ENCODE measurements at places on chromosomes 11 and 22. TPM values are rescaled to one million over a fixed set of nuclear protein-coding genes. Genes with fewer than 3 reads are reported as not detected.

- H3K27ac ChIP-seq = no peak overlapping the region
- no peaks in the 10 kb centered on the region for H3K4me1 ChIP-seq
- no peaks in the 10 kb centered on the region for H3K36me3 ChIP-seq
- DNase-seq = no peak
- no peak overlapping the region for H3K4me3 ChIP-seq
These were observed 182.7 kb downstream of the BLID start for GRCh38 chr11:121933294-121933693.

- H3K27me3 ChIP-seq = no peaks in the 10 kb centered on the region
- H3K4me1 ChIP-seq = peaks cover 22% of the 10 kb centered on the region
- no peak overlapping the region for H3K27ac ChIP-seq
- no peaks in the 10 kb centered on the region for H3K36me3 ChIP-seq
These were observed 25.5 kb downstream of the PTPRJ start for GRCh38 chr11:48005831-48006270.

- DNase-seq = no peak
- H3K27me3 ChIP-seq = peaks cover 63% of the 10 kb centered on the region
- no peaks in the 10 kb centered on the region for H3K36me3 ChIP-seq
- H3K4me1 ChIP-seq = no peaks in the 10 kb centered on the region
- H3K27ac ChIP-seq = no peak overlapping the region
- no peak overlapping the region for H3K4me3 ChIP-seq
These were observed 283.5 kb downstream of the TTC28 start for GRCh38 chr22:28395920-28396753.

DNA sequence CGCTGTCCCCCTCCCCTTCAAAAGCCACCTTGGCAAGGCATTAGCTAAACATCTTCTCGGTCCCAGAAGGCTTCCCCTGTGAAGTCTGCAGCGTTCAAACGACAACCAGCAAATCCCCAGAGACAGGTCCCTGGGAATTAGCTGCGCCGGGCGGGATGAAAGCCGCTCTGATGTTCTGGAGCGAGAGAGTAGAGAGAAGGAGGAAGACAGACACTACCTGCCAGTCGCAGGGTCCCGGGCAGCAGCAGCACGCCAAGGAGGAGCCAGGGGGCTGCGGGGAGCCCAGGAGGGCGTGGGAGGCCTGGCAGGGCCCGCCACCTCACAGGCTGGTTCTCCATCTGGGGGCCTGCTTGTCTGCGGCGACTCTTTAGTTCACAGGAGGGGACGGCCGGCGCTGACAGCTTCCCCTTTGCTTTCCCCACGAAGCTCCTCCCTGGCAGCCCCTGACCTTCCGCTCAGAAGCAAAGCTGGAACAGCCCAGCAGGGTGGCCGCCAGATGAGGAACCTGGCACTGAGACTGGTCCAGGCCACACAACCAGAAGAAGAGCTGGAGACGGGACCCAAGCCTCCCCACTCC, at the start of gene NFAM1:
Gene NFAM1 (minus strand): TSS at position 384 of the 577 bp plus-strand sequence. CDS start 46 bp downstream, at position 338.
- H3K27ac ChIP-seq = no peak within 1 kb of the TSS
- no peak for DNase-seq
- no peaks in the 10 kb centered on the region for H3K36me3 ChIP-seq
- H3K27me3 ChIP-seq = no peaks in the 10 kb centered on the region

GRCh38 chr11:107566569-107566968, 1.0 kb upstream of the ALKBH8 start:
- H3K27ac ChIP-seq = no peak overlapping the region

GRCh38 chr11:121535129-121535796, 82.5 kb upstream of the SORL1-AS1 start:
- H3K36me3 ChIP-seq = no peaks in the 10 kb centered on the region
- no peaks in the 10 kb centered on the region for H3K4me1 ChIP-seq
- H3K4me3 ChIP-seq = no peak overlapping the region
- H3K27me3 ChIP-seq = no peaks in the 10 kb centered on the region
- no peak for DNase-seq

DNA sequence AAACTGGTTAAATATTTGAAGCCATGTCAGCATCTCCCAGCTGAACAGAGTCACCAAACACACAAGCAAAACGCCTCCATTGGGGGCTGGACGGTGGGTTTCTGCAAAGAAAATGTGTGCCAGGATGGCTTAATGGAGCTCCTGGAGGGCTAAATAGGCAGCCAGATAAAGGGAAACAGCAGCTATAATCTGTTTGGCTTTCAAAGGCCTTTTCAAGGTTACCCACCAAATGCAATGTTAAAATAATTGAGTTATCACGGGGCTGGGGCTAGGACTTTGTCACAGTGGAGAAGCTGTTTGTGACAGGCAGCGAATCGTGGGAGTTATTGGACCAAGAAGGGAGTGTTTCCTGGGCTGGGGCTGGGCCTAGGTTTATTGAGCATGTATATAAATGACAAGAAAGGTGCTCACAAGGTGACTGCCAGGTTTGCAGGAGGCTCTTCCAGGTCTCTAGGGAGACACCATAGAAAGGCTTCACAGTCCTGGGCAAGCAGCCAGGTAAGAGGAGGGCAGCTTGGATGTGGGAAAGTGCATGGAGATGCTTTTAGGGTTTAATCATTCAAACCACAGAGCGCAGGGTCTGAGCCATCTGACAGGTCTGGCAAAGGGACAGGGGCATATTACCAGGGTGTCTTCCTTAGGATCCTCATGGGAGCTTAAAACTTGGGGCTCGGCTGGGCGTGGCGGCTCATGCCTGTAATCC, 28.3 kb downstream of the GRIK4 start:
- no peak overlapping the region for H3K27ac ChIP-seq
- H3K36me3 ChIP-seq = no peaks in the 10 kb centered on the region
- peak; percentile 19 for DNase-seq
- no peaks in the 10 kb centered on the region for H3K27me3 ChIP-seq
- H3K4me3 ChIP-seq = no peak overlapping the region
- H3K4me1 ChIP-seq = peaks cover 13% of the 10 kb centered on the region

GRCh38 chr11:8833568-8834315, 77.2 kb upstream of the AKIP1 start:
- H3K4me1 ChIP-seq = peaks cover 6% of the 10 kb centered on the region
- DNase-seq = no peak
- H3K4me3 ChIP-seq = no peak overlapping the region
- H3K27ac ChIP-seq = no peak overlapping the region
- no peaks in the 10 kb centered on the region for H3K36me3 ChIP-seq

DNA sequence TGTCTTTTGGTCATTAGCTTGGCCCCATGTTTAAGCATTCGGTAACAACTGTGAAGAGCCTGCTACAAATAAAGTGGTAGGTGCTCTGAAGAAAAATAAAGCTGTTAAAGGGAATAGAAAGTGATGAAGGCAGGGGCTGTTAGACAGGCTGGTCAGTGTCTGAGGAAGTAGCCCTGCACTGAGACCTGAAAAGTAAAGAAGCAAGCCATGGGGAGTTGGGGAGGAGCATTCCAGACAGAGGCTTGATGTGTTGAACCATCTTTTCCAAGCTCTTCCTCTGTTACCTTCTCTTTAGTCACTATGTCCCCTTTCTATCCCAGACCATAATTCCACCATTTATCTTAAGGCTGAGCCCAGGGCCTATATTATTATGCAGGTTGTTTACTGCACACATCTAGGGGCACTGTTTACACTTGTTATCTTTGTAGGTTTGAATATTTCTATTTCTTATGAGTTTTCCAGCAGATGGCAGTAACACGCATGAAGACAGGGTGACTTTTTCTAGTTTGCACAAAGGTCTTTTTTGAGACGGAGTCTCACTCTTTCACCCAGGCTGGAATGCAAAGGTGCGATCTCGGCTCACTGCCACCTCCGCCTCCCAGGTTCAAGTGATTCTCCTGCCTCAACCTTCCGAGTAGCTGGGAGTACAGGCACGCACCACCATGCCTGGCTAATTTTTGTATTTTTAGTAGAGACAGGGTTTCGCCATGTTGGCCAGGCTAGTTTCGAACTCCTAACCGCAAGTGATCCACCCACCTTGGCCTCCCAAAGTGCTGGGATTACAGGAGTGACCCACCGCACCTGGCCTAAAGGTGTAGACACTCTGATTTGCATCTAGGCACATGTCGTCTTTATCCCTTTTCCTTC, 23.0 kb downstream of the ZFTA start:
- no peak for DNase-seq
- no peaks in the 10 kb centered on the region for H3K27me3 ChIP-seq
- no peak overlapping the region for H3K4me3 ChIP-seq
- H3K36me3 ChIP-seq = no peaks in the 10 kb centered on the region

DNA sequence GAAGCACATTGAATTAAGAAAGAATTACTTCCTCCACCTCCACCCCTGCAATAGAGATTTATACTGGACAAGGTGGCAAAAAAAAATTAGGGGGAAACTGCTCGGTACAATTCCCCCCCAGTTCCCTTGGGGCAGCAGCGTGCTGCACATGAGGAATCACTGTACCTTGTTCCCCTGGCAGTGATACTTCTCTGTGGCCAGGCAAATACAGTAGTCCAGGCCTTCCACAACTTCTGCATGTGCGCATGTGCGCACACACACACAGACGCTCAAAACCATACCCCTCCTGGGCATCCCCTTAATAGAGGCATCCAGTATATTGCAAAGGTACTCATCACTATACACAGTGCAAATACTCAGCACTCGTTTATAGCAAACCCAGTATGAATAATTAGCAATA, 68.9 kb downstream of the ARFGAP2 start:
- no peaks in the 10 kb centered on the region for H3K27me3 ChIP-seq
- no peaks in the 10 kb centered on the region for H3K4me1 ChIP-seq
- H3K4me3 ChIP-seq = no peak overlapping the region
- H3K36me3 ChIP-seq = no peaks in the 10 kb centered on the region
- DNase-seq = no peak

GRCh38 chr11:66489636-66490035, 9.4 kb downstream of the DPP3 start:
- no peaks in the 10 kb centered on the region for H3K4me1 ChIP-seq
- H3K4me3 ChIP-seq = no peak overlapping the region
- H3K36me3 ChIP-seq = peaks cover 5% of the 10 kb centered on the region
- H3K27ac ChIP-seq = no peak overlapping the region
- DNase-seq = no peak
- no peaks in the 10 kb centered on the region for H3K27me3 ChIP-seq

DNA sequence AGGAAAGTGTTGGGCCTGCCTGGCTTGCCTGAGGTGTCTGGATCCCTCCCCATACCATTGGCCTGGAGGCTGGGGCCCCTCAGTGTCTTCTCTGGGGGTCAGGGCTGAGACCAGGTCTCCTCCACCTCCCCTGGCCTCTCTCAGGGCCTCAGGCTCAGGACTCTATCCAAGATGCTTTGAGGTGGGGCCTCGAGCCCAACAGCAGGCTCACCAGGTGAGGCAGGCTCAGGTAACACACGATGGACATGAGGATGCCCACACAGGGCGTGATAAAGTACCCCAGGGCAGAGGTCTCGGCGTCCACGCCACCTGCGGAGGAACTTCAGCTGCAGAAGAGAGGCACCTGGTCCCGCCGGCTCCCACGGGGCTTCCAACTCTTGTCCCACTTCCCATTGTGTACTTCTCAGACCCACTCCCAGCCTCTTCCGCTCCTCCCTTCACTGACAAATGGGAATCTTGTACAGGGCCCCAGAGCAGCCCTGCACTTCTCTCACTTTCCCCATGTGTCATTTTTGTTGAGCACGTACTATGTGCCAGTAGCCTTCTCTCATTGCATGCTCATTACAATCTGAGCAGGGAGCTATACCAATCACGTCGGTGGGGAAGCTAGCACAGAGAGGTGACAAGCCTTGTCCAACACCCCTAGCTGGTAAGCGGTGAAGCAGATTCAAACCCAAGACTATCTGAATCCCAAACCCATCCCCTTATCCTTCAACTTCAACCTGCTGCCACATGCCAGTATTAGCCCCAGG, 3.8 kb downstream of the SLC29A2 start:
- H3K4me1 ChIP-seq = peaks cover 24% of the 10 kb centered on the region
- H3K4me3 ChIP-seq = no peak overlapping the region
- peak overlapping the region; percentile 24 for H3K27ac ChIP-seq
- DNase-seq = no peak
- H3K27me3 ChIP-seq = no peaks in the 10 kb centered on the region

GRCh38 chr22:47168900-47169800, 406.7 kb downstream of the TBC1D22A start:
- DNase-seq = no peak
- H3K36me3 ChIP-seq = no peaks in the 10 kb centered on the region
- H3K27ac ChIP-seq = no peak overlapping the region
- no peaks in the 10 kb centered on the region for H3K4me1 ChIP-seq

- no peak for DNase-seq
- H3K27me3 ChIP-seq = no peaks in the 10 kb centered on the region
- peaks cover 62% of the 10 kb centered on the region for H3K36me3 ChIP-seq
- no peak overlapping the region for H3K4me3 ChIP-seq
- H3K27ac ChIP-seq = no peak overlapping the region
- no peaks in the 10 kb centered on the region for H3K4me1 ChIP-seq
These were observed 13.5 kb downstream of the IL18BP start for GRCh38 chr11:72012091-72012630.

DNA sequence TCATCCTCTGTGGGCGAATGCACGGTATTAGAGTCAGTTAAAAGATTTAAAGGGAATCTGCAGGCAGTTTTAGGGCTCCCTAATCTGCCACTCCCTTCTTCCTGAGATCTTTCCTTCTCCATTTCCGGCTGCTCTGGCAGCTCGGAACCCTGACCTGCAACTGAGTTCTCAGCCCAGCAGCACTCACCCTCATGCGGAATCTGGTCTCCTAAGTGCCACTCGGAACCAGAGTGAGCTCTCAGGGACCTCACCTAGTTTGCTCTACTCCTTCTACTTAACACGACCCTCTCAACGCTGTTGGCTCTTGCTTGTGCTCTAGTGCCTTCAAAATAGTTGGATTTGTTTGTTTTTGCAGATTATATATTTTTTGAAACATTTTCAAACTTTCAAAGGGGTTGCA, 19.3 kb upstream of the IL10RA start:
- no peak for DNase-seq
- peaks cover 5% of the 10 kb centered on the region for H3K4me1 ChIP-seq
- no peak overlapping the region for H3K4me3 ChIP-seq
- no peak overlapping the region for H3K27ac ChIP-seq
- no peaks in the 10 kb centered on the region for H3K27me3 ChIP-seq

The MUC2 gene
- 0.47 TPM for total RNA-seq

The UBQLNL gene
- not detected for total RNA-seq

The KIAA1671 gene
- total RNA-seq = 36.8 TPM

The LMNTD2 gene
- total RNA-seq = 9.5 TPM

The MAP6 gene
- not detected for total RNA-seq

The NRIP3 gene
- total RNA-seq = 0.15 TPM
